ENCODE measurements at places on chromosomes 5 and 9. TPM values are rescaled to one million over a fixed set of nuclear protein-coding genes. Genes with fewer than 3 reads are reported as not detected.
A peak's percentile ranks its signal among the peaks of the same experiment; 100 is the strongest.

DNA sequence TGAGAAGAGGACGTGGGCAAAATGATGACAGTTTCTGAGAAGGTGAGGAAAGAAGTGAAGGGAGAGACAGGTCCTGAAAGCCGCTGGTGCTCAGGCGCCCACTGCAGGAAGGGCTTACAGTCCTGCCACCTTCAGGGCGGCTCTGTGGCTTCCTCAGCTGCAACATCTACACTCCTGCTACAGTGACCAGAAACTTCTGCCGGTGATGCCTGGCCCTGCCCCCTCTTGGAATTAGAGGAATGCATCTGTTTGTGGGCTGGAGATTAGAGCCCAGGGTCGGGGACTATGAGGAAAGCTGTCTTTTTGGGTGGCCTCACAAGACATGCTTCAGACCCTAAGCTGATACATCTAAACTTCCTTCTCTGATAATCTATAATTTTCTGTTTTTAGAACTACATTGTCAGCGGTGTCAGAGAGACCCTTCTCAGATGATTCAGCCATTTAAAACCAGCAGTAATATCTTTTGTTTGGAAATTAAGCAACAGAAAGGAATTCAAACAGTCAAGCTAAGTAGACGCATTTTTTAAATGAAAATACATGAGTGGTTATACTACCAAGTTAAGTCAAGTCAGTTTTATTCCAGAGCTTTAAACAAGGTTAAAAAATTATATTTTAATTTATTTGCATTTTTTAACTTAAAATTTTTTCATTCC lies 30.4 kb downstream of the PRDM6 start:
- peak; percentile 58 for DNase-seq

- no peak for DNase-seq
Measured at GRCh38 chr9:133002147-133003070, 23.9 kb downstream of the GFI1B start.

DNA sequence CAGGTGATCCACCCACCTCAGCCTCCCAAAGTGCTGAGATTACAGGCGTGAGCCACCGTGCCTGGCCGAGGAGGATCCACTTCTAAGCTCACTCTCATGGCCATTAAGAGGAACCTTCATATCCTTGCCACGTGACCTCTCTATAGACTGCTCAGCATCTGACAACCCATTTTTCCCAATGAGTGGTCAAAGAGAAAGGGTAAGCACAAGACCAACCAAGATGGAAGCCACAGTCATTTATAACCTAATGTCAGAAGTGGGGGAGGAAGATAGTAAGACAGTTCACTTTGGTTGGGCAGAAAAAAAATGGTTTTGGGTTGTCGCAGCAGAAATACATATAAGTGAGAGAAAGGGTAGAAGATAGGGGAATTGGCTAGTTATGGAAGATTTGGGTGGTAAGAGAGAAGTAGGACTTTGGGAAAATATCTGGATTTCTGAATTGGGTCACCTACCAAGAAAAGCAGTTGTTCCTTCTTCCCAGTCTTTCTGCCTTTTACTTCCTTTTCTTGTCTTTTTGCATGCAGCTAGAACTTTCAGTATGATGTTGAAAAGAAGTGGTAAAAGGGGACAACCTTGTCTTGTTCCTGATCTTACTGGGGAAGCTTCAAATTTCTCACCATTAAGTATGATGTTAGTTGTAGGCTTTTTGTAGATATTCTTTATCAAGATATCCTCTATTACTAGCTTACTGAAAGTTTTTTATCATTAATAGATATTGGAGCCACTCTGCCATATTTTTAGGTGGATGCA lies 15.6 kb downstream of the SNX2 start:
- DNase-seq = no peak

GRCh38 chr9:103397868-103398600 lies 402.9 kb downstream of the CYLC2 start:
- peak; percentile 66 for DNase-seq

DNA sequence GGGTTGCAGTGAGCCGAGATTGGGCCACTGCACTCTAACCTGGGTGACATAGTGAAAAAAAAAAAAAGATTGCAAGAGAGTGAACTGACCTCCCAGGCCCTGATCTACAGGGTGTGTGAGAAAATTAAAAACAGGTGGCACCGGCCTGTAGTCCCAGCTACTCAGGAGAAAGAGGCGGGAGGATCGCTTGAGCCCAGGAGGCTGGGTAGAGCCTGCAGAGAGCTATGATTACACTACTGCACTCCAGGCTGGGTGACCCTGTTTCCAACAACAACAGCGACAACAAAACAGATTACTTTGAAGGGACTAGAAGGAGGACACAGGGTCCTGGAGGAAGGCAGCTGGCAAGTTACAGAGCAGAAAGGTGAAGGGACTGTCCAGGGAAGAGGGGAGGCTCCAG lies 42.2 kb upstream of the FABP6 start:
- no peak for DNase-seq

- no peak for DNase-seq
Measured at GRCh38 chr9:133141833-133142595, 21.0 kb upstream of the RALGDS start.

DNA sequence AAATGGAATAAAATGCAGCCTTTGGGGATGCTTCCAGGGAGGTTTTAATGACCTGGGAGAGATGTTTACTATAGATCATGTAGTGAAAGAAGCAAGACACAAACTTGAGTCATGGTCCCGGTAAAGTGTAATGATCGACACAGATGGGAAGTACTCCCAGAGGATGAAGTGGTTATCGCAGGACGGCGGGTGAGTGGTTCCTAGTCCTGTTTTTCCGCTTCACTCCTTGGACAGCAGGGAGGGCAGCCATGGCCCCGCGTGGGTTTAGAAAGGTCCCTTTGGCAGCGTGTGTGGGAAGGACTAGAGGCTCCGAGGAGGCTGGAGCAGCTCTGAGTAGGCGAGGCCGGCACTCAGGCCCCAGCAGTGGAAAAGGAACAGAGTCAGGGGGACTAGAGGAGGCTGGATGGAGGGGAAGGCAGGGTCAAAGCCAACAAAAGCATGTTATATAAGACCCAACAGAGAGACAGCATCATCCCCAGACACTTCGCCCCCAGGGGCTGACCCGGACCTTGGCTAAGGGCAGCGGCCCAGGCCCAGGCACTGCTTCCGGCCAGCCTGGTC lies 49.2 kb upstream of the STXBP1 start:
- DNase-seq = peak; percentile 71

- no peak for DNase-seq
Measured at GRCh38 chr5:96638561-96638960, 23.6 kb upstream of the CAST start.

DNA sequence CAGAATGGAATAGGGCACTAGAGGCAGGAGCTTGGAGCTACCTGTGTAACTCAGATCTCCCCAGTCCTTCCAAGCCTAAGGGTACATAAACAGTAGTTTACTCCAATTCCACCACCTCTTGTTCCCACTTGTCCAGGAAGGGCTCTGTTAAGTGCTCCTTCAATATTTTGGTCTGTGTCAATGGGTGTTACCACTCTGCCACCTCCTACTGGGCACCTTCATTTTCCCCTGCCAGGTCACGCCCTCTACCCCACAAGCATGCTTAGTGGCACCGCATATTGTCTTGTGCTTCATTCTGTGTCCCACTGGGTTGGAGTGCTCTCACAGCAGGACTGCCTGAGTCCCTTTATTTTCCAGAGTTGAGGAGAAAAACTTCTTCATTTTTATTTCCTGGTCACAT lies 459.8 kb downstream of the ARHGEF28 start:
- no peak for DNase-seq

DNA sequence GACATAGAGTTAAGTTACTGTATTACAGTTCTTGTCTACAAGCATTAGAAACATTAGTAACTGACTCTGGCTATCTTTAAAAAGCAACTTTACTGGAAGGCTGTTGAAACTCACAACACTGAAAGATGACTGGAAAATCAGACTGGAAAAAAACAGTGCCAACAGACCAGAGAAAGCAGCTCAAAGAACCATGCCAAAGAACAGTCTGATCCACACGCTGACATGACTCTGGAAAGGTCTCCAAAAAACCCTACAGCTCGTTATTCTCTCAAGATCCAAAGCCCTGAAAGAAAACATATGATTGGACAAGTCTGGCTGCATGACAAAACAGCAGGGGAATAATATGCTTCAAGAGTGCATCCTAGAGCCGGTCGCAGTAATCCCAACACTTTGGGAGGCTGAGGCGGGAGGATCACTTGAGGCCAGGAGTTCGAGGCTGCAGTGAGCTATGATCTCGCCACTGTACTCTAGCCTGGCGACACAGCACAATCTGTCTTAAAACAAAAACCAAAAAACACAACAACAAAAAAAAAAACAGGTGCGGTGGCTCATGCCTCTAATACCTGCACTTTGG lies 5.6 kb downstream of the GOLPH3 start:
- no peak for DNase-seq

- DNase-seq = no peak
Measured at GRCh38 chr5:178545176-178545575, 45.0 kb downstream of the COL23A1 start.

DNA sequence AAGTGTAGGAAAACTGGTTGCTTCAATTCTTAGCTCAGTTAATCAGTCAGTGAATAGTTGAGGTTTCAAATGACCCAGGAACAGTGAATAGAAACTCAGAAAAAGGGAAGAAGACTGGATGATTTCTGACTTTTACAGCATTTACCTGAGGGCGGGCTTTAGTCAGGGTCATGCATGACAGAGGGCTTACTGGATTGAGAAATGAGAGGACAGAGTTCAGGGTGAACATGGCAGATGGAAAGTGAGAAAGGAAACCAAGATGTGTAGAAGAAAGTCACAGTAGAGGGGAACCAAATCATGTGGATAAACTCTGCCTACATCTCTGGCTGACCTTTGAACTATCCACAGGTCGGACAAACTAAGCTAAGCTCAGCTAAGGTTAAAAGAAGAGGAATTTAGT lies 596.0 kb downstream of the SEMA5A start:
- no peak for DNase-seq

GRCh38 chr5:119367502-119368237 lies 11.9 kb downstream of the TNFAIP8 start:
- DNase-seq = peak; percentile 64

DNA sequence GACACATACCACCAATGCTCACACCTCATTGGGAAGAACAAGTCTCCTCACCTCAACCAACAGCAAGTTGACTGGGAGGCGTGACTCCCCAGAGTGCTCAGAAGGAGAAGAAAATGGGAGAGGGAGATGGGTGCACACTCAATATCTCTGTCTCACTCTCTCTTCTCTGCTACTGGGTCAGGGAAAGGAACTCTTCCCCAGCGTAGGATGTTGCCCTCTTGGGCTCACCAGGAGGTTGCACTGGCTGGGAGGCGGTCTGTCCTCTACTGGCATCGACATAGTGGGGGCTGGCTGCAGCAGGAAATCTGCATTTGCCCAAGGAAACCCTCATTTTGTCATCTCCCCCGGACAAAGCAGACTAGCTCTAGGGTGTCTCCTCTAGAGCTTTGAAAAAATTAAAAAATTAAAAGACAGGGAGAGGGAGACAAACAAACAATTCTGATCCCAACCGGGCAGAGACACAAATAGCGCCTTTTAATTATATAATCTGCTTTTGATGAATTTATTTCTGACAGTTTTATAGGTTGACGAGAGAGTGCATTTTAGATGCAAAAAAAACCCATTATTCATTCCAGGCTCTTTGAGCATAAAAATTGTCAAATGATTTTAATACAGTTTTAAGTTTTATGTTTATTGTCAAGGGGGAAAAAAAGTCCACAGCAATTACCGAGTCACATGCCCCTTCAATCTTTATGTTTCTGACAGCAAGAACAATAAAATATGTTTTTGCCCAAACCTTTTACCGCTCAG lies 179.3 kb upstream of the MVB12B start:
- DNase-seq = no peak

- no peak for DNase-seq
Measured at GRCh38 chr5:1868886-1869475, 13.7 kb downstream of the IRX4 start.

DNA sequence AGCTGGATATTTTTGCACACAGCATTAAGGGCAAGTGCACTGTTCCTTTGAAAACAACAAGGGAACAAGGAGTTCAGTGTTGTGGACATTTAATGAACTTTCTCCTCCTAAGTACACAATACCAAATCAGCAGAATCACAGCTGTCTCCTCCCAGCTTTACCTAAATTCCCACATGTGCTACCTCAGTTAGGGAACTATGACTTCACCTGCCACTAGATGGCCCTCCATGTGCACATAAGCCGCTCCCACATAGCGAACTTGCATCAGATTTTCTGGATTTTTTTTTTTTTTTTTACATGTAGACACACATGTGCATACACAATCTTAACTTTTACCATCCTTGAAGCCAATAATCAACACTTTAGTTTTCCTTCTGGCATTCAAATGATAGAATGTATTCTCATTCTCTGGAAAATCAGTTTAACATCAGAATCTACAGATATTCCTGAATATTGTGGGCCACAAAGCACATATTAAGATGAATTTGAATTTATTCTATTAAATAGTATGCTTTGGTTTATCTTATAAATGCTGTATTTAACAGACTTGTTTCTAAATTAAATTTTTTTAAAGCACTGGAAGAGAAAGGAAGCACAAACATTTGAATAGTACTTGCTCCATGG lies 123.6 kb downstream of the PALM2AKAP2 start:
- peak; percentile 69 for DNase-seq

GRCh38 chr9:90659650-90660364 lies 17.2 kb upstream of the DIRAS2 start:
- DNase-seq = peak; percentile 57

GRCh38 chr9:12748016-12748415 lies 26.8 kb upstream of the LURAP1L start:
- DNase-seq = peak; percentile 76

GRCh38 chr9:98700801-98701200 lies 7.9 kb downstream of the GABBR2 start:
- no peak for DNase-seq

DNA sequence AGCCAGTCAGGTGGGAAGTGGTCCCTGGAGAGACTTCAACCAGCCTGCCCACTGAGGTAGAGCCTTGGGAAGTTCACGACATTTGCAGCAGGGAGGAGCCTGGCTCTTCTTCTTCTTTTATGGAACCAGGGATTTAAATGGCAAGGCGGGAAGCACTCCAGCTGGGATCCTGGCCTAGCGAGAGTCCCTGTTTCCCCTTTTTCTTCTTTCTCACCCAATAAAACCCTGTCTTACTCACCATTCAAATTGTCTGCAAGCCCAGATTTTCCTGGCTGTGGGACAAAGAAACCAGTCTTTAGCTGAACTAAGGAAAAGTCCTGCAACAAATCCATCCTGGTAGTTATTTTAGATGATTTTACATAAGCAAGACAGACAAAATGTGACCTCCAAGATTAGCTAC lies 503.7 kb downstream of the CDH10 start:
- DNase-seq = no peak

The SLC34A3 gene
- total RNA-seq = not detected

The KCNV2 gene
- total RNA-seq = not detected

The ZDHHC11B gene
- not detected for total RNA-seq

The TIMD4 gene
- not detected for total RNA-seq

The IFNK gene
- total RNA-seq = not detected

The ESM1 gene
- 27.1 TPM for total RNA-seq

The APC gene
- 21.4 TPM for total RNA-seq

The TNFSF15 gene
- 0.23 TPM for total RNA-seq

The SAPCD2 gene
- total RNA-seq = 69.2 TPM

The IL4 gene
- total RNA-seq = not detected
